T-helper 22 cell (primary cell): ENCODE measurements at places on chromosomes 2 and 18.
A peak's percentile ranks its signal among the peaks of the same experiment; 100 is the strongest.

GRCh38 chr18:63878343-63878742 lies 9.2 kb upstream of the SERPINB2 start:
- no peak for DNase-seq

DNA sequence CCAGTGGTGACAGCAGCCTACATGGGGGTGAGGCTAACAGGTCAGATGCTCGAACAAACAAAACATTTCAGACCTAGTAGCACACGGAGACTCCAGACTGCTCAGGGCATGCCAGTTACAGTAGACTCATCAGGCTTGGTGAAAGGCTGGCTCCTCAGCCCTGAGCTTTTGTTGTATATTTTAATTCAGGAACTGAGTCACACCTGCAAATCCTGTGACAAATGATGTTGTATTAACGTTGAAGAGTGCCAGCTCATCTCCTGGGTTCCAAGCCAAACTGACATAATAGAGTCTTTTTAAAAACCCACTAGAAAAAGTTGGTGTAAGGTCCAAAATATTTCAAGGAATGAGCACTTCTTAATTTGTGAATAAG lies 65.3 kb downstream of the C1D start:
- DNase-seq: no peak

GRCh38 chr2:158725441-158725891 lies 69.7 kb upstream of the DAPL1 start:
- DNase-seq: no peak

- no peak for DNase-seq
These were observed 178.8 kb upstream of the ST6GAL2 start for GRCh38 chr2:107064750-107065149.

GRCh38 chr2:236583621-236584203 lies 14.1 kb downstream of the ACKR3 start:
- DNase-seq: no peak

DNA sequence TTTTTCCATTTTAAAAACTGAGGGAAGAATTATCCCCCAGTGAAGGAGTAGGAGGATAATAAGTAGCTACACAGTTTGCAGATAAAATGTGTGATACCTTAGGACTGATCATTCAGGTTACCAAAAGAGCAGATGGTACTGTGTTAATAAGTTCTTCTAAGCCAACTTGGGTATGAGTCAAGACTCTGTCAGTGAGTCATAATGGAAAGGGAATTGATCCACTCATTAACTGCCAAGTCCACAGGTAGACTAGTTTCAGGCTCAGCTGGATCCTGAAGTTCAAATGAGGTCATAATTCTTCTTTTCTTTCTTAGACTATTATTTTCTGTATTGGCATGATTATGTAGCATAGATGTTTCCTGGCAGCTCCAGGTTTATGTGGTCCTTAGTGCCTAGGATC lies 142.4 kb upstream of the ALPP start:
- no peak for DNase-seq

GRCh38 chr2:233081232-233081730 lies 21.1 kb downstream of the INPP5D start:
- peak; percentile 63 for DNase-seq

GRCh38 chr2:166627893-166628292 lies 133.8 kb upstream of the SCN7A start:
- no peak for DNase-seq

- no peak for DNase-seq
These were observed 94.3 kb downstream of the LIPG start for GRCh38 chr18:49656073-49656692.

- DNase-seq: no peak
These were observed 557.6 kb downstream of the CBLN2 start for GRCh38 chr18:71986351-71987050.

- no peak for DNase-seq
These were observed 676.3 kb downstream of the IRS1 start for GRCh38 chr2:226123300-226123699.

DNA sequence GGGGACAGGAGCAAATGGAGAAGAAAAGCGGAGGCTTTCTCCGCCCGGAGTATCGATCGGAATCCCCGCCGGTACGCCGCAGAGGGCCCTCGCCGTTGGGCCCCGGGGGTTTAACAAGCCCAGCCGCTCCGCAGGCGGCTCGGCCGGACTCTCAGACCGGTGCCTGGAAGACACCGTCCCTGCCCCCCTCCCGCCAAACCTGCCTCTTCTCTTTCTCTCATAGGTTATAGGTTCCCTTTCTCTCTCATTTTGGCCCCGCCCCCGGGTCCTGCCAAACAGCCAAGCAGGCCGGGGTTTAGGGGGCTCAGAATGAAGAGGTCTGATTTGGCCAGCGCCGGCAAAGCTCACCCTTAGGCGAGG lies 4.4 kb downstream of the ONECUT2 start:
- DNase-seq: no peak

DNA sequence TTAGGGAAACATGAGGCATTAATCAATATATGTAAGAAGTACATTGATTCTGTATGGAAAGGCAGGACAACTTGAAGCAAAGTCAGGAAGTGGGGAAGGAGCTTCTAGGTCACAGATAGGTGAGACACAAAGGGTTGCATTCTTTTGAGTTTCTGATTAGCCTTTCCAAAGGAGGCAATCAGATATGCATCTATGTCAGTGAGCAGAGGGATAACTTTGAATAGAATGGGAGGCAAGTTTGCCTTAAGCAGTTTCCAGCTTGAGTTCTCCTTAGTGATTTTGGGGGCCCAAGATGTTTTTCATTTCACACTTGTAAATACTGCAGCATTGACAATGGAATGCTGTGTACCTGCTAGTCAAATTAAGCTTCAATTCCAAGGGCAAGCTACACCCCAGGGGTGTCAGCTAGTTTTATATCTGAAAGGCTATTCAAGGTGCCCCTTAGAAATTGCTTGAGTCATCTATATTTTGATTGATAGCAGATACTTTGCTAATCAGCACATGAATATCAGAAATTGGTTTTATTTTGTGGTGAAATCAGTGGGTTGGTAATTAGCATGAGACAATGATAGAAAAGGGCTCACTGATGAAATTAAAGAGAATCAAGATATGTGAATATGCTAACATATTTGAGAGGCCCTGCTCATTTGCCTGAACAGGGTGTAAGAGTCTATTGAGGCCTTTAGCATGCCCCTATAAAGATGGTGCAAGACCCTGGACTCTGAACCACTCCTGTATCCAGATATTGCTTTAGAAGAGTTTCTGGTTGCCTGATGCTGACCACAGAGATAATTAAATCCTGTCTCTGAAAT lies 131.5 kb downstream of the TMEM17 start:
- no peak for DNase-seq

GRCh38 chr18:44556296-44556695 lies 124.4 kb upstream of the SETBP1 start:
- DNase-seq: no peak

DNA sequence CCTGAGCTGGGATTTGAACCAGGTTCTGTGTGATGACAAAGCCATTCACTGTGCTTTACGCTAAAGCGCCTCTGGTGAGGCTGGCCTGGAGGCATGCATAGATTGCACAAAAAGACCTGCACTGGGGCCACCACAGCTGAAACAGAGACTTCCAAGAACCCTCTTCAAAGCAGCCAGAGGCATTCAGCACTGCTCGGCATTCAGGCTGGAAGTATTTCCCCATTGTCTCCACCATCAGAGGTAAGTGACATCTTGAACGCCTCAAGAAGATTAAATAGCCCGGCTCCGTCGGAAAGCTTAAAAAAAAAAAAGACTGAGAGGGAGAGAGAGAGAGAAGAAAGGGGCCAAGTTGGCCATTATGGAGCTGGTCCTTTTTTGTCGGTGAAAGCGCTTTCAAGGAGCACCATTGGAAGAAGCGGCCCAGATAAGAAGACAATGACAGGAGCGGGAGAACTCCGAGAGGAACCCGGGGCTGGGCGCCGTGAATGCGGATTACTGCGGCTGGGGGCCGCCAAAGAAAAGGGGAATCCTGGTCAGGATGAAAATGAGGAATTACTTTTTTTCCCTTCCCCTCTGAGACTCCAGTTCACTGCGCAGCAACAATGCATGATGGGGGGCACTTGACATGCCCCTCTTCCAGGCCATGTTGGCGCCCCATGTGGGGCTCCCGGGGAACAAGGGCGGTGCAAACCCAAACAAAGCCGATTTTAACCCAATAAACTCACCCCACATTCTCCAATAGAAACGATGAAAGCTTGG lies 228.3 kb downstream of the MYCN start:
- no peak for DNase-seq

- DNase-seq: no peak
These were observed 37.8 kb upstream of the CCDC150 start for GRCh38 chr2:196601430-196602306.

- DNase-seq: no peak
These were observed 23.2 kb downstream of the CAB39 start for GRCh38 chr2:230735884-230736283.

DNA sequence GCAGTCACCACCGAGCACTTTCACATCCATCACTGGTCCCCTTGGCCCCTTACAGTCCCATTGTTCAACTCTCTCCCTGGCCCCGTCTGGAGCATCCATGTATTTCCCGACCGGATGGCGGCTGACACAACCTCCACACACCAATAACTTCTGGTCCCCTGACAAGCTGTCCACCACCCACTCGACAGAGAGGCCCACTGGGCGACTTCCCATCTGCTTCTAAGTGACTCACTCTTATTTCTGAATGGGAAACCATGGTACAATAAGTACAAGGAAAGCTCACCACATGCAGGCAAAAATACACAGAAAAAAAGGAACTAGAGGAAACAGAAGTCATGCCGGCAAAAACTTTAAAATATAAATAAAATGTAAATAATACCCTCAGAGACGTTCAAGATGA lies 82.9 kb upstream of the RAB12 start:
- DNase-seq: no peak

DNA sequence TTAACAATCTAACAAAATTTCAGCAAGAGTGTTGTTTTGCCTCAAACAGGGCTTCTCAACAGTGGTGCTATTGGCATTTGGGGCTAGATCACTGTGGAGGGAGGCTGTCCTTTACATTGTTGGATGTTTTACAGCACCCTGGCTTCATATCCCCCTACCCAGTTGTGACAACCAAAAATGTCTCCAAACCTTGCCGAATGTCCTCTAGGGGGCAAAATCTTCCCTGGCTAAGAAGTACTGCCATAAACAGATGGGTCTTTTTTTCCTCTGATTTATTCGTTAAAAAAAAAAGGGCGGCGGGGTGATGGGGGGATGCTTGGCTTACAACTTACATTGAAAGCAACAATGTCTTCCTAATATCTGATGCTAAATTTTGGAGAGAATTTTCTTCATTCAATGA lies 207.6 kb upstream of the CCDC150 start:
- DNase-seq: no peak

DNA sequence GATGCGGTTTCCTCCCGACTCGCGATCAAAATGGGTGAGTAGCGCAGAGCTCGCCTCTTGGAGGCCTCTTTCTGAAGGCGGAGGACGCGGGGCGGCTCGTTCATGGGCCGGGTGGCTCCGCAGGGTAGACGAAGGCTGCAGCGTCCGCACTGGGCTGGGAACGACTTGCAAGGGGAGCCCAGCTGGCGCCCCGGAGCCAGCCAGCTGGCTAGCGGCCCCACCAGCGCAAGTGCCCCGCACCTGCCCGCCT lies 328 bp upstream of the PASK start:
- no peak for DNase-seq

DNA sequence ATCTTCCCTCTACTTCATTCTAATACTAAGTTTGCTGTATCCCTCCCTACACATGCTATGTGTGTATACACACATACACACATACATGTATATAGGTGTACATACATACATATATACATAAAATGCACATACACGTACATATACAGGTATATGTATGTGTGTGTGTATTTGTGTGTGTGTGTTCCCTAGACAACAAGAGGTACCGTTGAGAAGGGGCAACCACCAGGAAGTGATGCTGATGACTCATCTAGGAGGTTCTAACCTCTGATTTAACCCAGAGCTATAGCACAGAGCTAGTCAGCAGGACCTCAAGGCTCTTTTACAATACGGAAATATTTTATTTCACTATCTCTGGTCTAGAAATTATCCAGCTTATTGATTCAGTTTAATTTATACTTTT lies 139.2 kb downstream of the LAMA3 start:
- DNase-seq: peak; percentile 47

GRCh38 chr2:3121601-3122000 lies 256.0 kb downstream of the EIPR1 start:
- no peak for DNase-seq

DNA sequence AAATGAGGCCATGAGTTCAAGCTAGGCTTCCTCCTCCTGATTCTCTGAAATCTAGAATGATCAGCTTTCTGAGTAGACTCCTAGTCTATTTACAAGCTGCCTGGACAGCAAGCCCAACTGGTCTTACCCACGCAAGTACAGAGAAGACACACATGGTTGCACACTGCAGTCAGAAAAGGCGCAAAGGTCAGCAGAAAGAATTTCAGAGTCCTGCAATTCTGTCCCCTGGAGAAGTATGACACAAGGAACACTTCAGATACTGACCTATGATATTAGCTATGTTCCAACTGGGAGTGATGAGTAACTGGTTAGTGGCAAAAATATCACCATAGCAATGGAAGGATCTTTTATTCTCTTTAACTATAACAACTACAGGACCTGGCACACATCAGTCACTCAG lies 336.1 kb upstream of the PKDCC start:
- DNase-seq: no peak

GRCh38 chr2:45085487-45085886 lies 76.2 kb upstream of the SIX2 start:
- no peak for DNase-seq

DNA sequence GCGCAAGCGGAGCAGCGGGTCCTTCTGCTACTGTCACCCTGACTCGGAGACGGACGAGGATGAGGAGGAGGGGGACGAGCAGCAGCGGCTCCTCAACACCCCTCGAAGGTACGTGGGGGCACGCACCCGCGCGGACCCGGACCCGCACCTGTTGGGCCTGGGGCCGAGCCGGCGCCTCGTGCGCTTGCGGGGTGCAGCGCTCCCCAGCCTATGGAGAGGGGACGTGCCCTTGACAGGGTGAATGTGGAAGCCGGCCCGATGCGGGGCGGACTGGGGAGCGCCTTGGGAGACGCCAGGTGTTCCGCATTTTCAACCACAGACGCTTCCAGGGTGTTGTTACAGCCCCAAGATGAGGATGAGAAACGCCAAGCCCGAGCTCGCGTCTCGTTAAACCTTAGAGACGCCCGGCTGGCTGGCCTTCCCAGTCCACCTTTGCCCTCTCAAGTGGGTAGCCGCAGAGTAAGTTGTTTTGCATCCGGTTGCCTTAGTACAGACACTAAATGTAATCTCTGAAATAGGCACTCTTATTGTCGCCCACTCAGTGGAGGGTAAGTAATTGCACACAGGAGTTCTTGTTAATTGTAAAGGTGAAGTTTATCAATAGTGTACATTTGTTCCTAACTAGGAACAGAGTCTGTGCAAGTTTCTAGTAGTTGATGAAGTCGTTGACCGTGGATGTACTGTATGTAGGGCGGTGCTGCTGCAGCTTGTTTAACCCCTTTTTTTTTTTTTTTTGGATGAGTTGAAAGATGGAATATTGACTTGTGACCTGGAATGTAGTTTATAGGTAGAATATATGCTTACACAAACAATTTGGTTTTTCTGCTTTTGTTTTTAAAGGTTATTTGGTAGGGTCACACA lies 815 bp downstream of the GMCL1 start:
- peak; percentile 21 for DNase-seq
